ENCODE measurements at places on chromosomes 4 and X.

- DNase-seq, result no peak
Observed at GRCh38 chr4:8846046-8846720, 25.5 kb downstream of the HMX1 start.

DNA sequence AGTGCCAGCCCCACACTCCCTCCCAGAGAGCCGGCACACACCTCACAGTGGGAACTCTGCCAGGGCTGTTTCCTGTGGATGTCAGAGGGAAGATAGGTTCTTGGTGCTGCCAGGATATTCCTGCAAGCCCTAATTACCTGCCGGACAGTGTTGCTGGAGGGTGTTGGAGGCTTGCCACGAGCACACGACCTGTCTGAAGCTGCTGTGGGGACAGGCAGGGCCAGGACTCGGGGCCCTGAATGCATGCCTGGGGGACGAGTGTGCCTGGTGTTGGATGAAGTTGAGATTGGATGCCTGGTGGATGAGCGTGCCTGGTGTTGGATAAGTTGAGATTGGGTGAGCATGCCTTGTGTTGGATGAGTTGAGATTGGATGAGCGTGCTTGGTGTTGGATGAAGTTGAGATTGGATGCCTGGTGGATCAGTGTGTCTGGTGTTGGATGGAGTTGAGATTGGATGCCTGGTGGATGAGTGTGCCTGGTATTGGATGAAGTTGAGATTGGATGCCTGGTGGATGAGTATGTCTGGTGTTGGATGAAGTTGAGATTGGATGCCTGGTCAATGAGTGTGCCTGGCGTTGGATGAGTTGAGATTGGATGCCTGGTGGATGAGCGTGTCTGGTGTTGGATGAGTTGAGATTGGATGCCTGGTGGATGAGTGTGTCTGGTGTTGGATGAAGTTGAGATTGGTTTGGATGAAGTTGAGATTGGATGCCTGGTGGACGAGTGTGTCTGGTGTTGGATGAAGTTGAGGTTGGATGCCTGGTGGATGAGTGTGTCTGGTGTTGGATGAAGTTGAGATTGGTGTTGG lies 23.2 kb upstream of the UVSSA start:
- no peak for DNase-seq

GRCh38 chr4:148704291-148704690 lies 262.1 kb upstream of the NR3C2 start:
- no peak for DNase-seq

GRCh38 chr4:3766036-3766784 lies at the start of gene ADRA2C:
Gene ADRA2C (plus strand): TSS chr4:3766385. CDS start chr4:3766607, 222 bp downstream.
- no peak for DNase-seq

DNA sequence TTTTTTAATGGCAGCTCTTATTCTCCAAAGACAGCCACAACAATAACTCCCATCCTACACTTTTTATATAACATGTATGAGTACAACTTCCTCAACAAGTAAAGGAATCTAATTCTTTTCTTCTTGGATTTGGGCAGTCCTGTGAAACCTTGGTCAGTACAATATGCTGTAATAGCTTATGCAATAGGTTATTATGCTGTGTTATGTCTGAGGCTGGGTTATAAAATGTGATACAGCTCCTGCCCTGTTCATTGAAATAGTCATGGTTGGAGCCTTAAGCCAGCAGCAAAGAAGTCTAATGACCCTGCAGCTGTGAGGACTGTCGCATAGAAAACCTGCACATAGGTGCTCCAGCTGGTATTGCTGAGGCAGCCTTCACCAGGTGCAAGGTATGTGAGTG lies 215.8 kb upstream of the RASGEF1B start:
- DNase-seq, result no peak

DNA sequence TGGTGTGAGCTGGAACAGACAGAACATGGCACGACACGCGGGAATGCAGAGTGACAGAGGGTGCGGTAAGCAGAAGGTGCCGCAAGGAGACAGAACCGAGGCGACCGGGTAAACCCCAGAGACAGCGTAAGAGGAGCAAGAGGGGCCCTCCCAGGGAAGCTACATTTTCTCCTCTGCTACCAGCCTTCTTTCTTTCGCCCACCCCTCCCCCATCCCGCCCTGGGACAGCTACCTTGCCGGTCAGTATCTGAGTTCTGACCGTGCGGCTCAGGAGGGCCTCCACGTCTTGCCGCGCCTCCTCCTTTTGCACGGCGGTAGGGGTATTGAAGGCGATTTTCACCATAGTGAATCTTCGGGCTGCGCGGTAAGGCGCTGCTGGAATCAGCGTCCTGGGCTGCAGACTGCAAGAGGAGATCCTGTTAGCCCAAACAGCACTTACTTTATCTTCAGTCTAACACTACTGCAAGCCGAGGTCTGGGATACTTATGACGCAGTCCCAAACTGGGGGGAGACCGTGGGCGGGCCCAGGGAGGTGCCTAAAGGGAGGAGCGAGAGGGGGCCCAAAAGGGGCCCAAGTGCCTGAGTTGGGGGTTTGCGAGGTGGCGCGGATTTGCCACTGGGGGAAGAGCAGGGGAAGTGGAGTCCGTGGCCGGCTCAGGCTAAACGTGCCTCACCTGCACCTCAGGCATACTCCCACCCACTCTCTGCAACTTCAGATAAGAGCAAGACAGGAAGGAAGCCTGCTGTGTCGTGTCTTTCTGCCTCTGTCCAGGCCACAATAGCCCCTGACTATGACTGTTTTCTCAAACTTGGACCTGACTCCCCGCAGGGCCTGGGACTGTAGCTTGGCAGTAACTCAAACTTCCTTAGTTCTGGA lies at the start of gene ITM2A:
ITM2A (minus strand) TSS at position 462 of the 877 bp plus-strand sequence; CDS start at position 343, 119 bp downstream.
- peak; percentile 21 for DNase-seq

- DNase-seq, result no peak
Observed at GRCh38 chr4:122635205-122635604, 14.3 kb upstream of the IL21 start.

GRCh38 chr4:184345573-184345922 lies 127.9 kb upstream of the ENPP6 start:
- DNase-seq, result no peak

- no peak for DNase-seq
Observed at GRCh38 chrX:87808576-87809243, 291.1 kb downstream of the KLHL4 start.

DNA sequence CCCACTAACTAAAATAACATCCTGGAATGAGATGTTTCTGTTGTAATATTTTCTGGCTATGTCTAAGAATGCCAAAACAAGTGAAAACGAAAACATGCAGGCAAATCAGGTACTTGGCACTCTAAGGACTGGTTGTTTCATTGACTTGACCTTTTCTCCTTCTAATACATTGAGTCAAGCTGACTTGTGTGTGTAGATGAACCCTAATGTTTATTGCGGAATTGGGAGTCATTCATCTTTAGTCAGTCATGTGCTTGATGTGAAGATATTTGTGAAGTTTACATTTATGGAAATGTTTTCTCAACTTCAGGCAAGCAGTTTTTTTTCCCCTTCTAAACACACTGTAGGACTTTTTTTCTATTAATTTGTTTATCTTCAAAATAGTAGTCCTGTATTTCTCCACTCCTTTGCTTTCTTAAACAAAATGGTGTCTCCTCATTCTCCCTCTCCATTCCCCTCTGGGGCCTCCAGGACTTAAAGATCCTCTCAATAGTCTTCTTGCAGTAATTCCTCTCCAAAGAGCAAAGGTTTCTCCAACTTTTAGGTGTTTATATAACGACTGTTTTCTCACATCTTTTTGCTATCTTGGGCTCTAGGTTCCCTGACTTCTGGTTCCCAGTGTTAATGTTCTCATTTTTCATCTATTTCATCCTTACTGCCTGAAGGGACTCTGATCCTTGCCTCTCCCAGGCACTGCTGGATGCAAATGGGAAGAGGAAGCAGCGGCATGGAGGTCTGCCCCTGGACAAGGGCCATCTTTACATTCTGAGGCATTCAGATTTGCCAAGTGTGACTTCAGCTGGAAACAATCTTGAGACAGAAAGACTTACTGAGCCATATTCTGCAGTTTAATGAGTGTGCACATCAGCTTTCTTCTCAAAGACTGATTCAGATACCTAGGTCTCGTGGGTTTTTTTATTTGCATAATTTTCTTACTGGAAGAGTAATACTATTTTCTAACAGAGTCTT lies 166.4 kb downstream of the ARHGAP6 start:
- DNase-seq, result no peak

DNA sequence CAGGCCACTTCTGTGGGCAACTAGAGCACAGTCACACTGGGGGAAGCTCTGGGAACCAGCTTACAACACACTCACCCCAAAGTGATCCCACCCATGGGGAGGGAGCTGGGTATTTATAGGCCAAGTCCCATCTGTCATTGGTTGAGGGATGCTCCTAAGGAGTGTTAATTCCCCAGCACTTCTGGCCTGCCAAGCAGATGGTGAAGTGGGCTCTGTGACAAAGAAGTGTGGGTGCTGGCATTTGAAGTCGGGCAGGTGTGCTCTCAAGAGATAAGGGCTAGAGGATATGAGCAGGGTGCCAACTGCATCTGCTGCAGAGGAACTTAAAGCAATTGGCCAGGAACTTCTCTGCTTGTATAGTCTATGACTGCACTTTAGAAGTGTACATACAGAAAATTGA lies 30.9 kb downstream of the PTCHD1 start:
- DNase-seq, result no peak

GRCh38 chr4:156824451-156825060 lies 147.0 kb downstream of the PDGFC start:
- DNase-seq, result no peak

DNA sequence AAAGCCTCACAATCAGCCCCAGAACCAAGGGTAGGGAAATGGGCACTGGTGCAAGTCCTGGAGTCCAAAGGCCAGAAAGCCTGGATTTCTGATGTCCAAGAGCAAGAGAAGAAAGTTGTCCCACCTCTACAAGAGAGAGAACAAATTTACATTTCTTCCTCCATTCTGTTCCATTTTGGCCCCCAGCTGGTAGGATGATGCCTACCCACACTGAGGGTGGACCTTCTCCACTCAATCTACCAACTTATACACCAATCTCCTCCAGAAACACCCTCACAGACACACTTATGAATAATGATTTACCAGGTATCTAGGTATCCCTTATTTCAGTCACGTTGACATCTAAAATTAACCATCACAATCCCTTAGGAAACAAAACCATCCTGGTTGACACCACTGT lies 367.8 kb upstream of the GRIA3 start:
- no peak for DNase-seq

DNA sequence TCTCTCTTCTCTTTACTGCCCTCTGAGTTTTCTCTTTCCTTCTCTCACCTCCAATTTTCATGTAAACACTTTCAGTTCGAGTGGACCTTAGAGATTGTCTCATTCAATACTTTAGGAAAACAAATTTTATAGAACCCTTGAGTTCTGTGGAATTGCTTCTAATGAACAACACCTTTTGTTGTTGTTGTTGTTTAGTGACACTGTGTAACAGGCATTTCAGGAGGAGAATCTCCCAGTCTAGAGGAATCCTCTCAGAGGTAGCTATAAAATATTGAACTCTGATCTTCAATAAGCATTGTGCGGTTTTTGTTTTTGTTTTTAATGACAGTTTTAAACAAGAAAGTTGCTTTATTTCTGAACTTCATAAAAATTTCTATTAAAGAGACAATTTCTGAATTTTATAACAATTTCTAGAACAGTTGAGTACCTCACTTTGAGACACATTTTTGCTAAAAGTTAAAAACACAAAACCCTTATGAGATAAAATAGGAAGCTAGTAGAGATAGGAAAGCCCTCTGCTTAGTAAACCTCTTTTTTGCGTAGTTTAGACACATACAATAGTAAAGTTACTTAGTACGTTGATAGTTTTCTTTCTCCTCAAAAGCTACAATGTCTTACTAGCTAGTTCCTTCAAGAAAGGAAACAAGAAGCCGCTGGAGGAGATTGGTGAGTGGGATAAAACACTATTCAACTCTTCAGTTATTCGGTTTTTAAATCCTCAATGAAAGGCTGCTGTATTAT lies 38.8 kb downstream of the CLCN3 start:
- no peak for DNase-seq

DNA sequence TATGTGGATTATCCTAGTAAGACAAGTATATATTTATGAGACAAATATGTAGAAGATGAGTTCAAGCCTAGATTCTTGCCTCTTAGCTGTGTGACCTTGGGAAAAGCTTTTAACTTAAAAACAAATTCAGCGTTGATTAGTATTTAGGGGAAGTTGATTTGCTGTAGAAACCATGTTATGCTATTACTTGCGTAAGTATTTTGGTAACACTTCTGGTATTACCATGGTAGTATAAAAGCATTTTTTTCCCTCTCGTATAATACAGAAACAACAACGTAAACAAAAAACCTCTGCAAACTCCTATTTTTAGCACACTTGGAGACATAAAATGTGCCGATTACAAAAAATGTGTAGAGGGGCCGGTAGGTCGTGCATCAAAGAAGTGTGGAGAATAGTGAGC lies 33.2 kb downstream of the STAG2 start:
- no peak for DNase-seq

- DNase-seq, result no peak
Observed at GRCh38 chrX:8864161-8864560, 63.0 kb upstream of the FAM9A start.

- DNase-seq, result no peak
Observed at GRCh38 chrX:21996872-21997455, 35.2 kb upstream of the PHEX start.

DNA sequence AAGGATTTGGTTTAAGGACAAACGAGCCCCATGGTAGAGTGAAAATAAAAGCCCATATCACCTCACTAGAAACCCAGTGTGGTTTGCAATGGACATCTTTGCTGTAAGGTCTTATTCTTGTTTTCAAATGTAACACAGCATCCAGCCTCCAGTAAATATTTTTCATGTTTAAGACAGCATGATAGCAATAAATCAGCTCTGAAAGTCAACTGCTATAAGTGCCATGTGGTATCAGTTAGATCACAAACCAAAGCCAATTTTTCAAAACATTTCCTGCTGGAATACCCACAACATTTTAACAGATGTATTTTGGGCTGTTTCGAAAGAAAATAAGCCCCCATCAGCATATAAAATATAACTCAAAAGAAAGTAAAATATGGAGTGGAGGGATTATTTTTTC lies 24.0 kb upstream of the SCML1 start:
- DNase-seq, result no peak

GRCh38 chr4:40575846-40576245 lies 53.8 kb downstream of the RBM47 start:
- DNase-seq, result no peak

DNA sequence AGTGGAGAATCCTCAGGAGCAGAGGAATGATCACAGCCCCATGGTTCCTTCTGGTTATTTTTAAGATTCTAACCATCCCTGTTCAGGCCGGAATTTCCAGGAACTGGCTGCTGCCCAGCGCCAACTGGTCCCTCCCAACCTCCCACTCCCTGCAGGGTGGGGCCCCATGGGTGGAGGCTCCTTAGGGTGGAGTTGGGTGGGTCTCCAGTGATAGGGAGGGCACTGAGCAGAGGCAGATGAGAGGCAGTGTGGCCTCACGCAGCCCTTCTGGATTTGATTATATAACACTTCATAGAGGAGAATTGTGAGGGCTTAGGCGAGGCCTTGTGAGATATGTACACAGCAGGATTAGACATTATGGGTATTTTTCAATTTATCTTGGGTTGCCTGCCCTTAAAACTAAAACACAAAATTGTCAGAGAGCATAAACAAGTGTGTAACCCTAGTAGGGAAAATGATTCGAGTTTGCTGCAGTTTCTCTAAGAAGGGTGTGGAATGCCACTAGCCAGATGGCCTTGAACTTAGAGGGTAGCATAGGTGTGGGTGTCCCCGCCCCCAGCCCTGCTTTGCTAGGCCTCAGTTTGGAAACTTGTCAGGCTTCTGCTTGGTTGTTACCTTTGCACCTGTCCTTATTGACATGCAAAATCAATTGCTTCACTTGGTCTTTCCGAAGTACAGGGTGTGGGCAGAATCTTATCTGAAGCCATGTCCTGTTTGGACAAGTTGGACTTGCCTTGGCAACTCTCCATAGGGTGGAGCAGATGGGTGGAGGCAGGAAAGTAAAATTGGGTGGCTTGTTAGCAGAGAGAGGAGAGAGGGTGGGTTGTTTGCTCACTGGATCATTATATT lies 9.4 kb downstream of the KLF3 start:
- no peak for DNase-seq

GRCh38 chrX:72299891-72300630 lies 5.7 kb downstream of the CITED1 start:
- no peak for DNase-seq
